ENCODE measurements at places on chromosomes 4 and X.

GRCh38 chr4:95048296-95048695, 290.5 kb downstream of the BMPR1B start:
- H3K4me3 ChIP-seq = no peak overlapping the region
- DNase-seq = no peak
- peaks cover 46% of the 10 kb centered on the region for H3K4me1 ChIP-seq
- H3K36me3 ChIP-seq = no peaks in the 10 kb centered on the region

- H3K4me3 ChIP-seq = no peak overlapping the region
- no peak overlapping the region for H3K27ac ChIP-seq
- H3K27me3 ChIP-seq = no peaks in the 10 kb centered on the region
- DNase-seq = no peak
- peaks cover 5% of the 10 kb centered on the region for H3K4me1 ChIP-seq
- no peaks in the 10 kb centered on the region for H3K36me3 ChIP-seq
Measured at GRCh38 chr4:142817442-142817841, 28.7 kb downstream of the INPP4B start.

GRCh38 chrX:133971586-133971985, 13.8 kb downstream of the GPC3 start:
- H3K4me1 ChIP-seq = peaks cover 22% of the 10 kb centered on the region
- no peak overlapping the region for H3K4me3 ChIP-seq
- peaks cover 5% of the 10 kb centered on the region for H3K27me3 ChIP-seq
- H3K36me3 ChIP-seq = no peaks in the 10 kb centered on the region

DNA sequence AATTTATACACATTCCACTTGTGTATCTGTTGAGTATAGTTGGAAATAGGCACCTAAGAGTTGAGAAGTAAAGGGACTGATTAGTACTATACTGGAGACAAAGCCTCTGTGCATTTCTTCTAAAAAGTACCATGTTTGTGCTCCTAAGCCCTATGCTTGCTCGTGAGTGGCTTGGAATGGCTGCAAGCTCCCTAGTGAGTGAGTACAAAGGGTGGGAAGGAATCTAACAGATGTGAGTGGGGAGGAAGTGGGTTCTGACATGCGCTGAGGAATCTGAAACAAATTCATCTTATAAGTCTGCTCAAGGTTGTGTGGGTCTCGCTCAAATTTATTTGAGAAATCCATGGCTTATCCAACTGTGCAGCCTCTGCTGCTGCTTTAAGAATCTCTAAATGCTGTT, 13.3 kb downstream of the SPCS3 start:
- no peak overlapping the region for H3K27ac ChIP-seq
- DNase-seq = no peak
- H3K27me3 ChIP-seq = no peaks in the 10 kb centered on the region
- no peak overlapping the region for H3K4me3 ChIP-seq

DNA sequence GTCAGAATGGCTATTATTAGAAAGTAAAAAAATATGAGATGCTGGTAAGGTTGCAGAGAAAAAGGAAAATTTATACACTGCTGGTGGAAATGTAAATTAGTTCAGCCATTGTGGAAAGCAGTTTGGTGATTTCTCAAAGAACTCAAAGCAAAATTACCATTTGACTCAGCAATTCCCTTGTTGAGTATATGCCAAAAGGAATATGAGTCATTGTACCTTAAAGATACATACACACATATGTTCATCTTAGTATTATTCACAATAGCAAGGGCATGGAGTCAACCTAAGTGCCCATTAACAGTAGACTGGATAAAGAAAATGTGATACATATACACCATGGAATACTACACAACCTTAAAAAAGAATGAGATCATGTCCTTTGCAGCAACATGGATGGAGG, 148.2 kb downstream of the COMMD8 start:
- H3K36me3 ChIP-seq = no peaks in the 10 kb centered on the region
- no peak overlapping the region for H3K4me3 ChIP-seq
- H3K27me3 ChIP-seq = peaks cover 9% of the 10 kb centered on the region
- no peak for DNase-seq

GRCh38 chr4:159060161-159060560, 42.7 kb upstream of the RAPGEF2 start:
- H3K27ac ChIP-seq = no peak overlapping the region
- peaks cover under 1% of the 10 kb centered on the region for H3K4me1 ChIP-seq
- no peaks in the 10 kb centered on the region for H3K27me3 ChIP-seq
- no peak overlapping the region for H3K4me3 ChIP-seq
- DNase-seq = no peak
- H3K36me3 ChIP-seq = no peaks in the 10 kb centered on the region

DNA sequence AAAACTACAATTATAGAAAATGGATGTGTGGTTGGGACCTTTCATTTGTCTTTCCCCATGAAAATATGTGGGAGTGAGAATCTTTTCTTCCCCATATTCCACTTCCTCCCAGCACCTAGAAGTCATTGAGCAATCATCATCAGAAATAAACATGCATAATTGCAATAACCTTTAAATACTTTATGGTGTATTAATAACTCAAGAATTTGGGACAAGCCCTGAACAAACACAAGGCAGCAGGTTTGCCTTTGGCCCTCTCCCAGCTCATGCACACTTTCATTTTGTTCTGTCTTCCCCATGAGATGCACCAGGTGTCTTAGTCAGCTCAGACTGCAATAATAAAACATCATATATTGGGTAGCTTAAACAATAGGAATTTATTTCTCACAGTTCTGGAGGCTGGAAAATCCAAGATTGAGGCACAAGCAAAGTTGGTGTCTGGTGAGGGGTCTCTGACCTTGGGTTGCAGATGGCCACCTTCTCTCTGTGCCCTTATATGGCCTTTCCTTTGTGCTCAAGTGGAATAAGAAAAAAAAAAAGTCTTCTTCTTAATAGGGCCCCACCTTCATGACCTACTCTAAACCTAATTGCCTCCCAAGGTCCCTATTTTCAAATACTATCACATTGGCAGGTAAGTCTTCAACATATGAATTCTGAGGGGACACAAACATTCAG, 34.7 kb upstream of the TMEM184C start:
- H3K27me3 ChIP-seq = no peaks in the 10 kb centered on the region
- H3K4me3 ChIP-seq = no peak overlapping the region
- no peak overlapping the region for H3K27ac ChIP-seq
- no peaks in the 10 kb centered on the region for H3K36me3 ChIP-seq

- no peak for DNase-seq
- peaks cover 28% of the 10 kb centered on the region for H3K4me1 ChIP-seq
- peak overlapping the region; percentile 82 for H3K4me3 ChIP-seq
- H3K27ac ChIP-seq = peak overlapping the region; percentile 15
Measured at GRCh38 chr4:38866973-38867477, 581 bp upstream of the FAM114A1 start.

DNA sequence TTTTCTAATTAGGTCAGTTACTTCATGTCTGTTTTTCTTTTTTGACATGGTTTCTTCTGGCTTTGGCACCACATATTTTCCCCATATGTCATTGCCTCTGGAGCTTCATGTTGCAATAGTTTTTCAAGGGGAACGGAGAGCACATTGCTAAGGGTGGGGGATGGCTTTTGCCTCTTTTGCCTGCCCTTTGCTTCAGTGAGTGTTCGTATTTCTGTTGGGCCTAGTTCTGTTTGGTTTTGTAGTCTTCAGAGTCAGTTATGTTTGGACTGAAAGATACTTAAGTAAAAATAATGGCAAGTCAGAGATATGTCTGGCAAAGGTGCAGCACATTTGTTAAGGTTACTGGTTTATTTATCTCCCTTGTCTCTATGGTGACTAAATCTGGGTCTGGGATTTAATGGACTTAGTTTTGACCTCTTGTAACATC, 29.1 kb downstream of the FHL1 start:
- no peak overlapping the region for H3K4me3 ChIP-seq
- H3K36me3 ChIP-seq = peaks cover 5% of the 10 kb centered on the region
- no peaks in the 10 kb centered on the region for H3K4me1 ChIP-seq
- DNase-seq = no peak
- H3K27me3 ChIP-seq = no peaks in the 10 kb centered on the region
